ENCODE measurements at places on chromosomes 4 and X.

DNA sequence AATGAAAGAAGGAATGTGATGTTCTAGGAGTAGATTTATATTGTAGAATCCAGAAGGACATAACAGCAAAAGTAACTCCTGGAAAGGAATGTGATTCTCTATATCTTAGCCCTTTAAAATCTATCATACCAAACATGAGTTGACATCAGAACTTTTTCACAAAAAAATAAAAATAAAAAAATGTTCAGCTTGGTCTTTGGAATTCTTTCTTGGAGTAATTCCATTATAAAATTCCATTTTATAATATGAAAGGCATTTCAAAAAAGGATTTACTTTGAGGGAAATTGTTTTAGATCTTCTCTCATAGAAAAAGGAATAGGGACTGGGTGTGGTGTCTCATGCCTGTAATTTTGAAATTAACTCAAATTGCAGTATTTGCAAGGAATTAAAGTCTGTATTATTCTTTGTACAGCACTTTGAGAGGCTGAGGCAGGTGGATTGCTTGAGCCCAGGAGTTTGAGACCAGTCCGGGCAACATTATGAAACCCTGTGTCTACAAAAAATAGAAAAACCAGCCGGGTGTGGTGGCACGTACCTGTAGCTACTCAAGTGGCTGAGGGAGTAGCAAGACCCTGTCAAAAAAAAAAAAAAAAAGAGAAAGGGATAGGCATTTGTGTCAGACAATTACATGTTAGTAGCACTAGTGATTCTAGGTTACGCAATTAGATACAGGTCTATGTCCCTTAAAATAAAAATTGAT, 134.9 kb downstream of the SLC4A4 start:
- DNase-seq, result no peak

- DNase-seq, result peak; percentile 23
Measured at GRCh38 chr4:22515888-22516541, at the start of gene ADGRA3. Gene ADGRA3, minus strand, starts transcription at chr4:22516066. Its CDS starts 282 bp downstream, at chr4:22515784.

DNA sequence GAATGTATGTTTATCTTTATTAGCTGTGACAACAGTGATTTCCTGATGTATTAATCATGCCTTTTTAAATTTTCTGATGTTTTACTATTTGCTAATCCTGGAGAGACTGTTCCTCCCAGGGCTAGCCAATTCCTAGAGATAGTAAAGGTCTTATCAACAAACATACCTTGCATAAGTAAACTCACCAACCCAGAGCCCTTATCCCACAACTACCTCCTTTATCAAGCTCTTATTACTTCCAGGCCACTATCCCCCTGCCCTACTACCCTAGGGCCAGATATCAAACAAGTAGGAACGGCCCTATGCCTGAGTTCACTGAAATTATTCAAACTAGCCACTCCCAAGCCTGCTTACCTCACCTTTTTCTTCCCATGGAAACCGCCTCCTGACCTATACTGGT, 58.2 kb upstream of the NPNT start:
- DNase-seq, result no peak

DNA sequence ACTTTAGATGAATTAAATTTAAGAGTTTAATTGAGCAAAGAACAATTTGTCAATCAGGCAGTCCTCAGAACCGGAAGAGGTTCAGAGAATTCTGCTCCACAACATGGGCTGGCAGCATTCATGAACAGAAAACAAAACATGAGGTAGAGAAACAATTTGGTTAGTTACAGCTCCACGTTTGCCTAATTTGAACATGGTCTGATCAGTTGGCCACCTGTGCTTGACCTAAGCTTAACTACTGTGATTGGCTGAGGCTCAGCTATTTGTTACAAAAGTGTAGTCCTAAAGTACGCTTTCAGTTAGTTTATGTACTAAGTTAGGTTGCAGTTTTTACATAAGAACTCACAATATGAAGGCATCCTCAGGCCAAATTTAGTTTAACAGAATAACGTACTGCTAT, 258.6 kb downstream of the ADAM29 start:
- no peak for DNase-seq

- no peak for DNase-seq
Measured at GRCh38 chr4:39970671-39971640, 6.8 kb downstream of the PDS5A start.

DNA sequence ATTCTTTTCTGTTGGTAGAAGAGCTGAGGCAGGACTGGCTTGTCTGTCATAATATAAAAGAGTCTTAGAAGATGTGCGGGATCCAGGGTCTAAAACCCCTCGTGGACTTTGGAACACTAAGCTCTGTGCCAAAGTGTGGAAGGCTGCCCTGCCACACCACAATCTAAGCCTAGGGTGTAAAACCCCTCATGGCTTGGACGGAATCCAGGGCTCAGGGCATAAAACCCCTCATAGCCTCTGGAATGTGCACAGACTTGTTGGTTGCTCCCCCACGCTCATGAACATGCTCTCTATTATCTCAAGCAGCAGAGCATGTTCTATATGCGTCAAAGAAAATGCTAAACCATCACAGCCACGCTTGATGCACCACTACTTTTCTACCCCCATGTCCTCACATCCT, 483.6 kb downstream of the GABRG1 start:
- DNase-seq, result no peak

DNA sequence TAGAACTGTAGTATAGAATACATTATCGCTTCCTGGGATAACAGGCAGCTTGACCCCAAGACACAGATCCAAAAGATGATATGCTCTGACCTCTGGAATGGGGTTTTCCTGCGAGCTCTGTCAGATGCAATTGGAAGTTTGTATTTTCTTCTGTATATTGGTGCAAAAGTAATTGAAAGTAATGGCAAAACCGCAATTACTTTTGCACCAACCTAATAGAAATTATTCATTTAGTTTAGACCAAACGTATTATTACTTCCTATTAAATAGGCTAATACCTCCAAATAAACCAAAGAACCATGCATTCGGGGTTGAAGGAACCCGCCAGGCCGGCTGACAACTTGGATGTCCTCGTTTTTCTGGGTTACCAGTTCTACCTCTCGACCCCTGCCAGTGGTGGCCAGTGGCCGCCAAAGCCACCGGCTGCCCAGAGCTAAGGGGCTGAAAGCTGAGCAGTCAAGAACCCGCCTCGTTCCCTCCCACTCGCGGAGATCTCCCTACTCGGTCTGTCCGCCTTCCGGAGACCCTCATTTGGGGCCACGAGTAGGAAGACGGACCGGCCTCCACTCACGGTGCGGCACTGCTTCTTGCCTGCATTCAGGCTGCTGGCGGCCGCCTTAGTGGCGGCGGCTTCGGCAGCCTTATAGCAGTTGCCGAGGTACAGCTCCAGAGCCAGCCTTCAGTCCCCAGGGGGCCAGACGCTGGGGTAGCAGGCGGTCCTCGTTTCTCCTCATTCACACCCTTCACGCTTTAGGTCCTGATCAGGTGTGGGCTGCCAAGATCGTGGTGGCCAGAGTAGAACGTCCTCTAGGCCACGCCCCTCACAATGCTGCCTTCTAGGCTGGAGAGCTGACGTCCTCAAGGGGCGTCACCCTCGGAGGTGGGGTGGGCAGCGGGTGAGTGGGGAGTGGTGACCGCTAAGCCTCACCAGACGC, 121.9 kb downstream of the RBMX2 start:
- DNase-seq, result no peak

DNA sequence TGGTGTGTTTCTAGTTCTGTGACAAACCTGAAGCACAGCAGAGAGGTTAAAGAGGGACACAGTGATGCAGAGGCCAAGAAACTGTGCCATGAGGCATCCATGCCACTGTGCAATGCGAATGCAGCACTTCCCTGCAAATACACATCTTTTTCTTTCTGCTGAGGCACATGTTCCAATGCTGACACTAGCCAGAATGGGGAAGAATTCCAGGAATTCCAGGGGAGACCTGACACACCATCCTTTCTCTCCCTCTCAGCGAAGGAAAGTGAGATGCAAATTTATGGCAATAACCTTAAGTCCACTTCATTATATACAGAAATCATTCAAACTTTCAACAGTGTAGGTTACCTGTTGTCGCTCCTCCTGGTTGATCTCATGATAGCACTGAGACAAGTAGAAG, 204.8 kb downstream of the LDB2 start:
- no peak for DNase-seq

DNA sequence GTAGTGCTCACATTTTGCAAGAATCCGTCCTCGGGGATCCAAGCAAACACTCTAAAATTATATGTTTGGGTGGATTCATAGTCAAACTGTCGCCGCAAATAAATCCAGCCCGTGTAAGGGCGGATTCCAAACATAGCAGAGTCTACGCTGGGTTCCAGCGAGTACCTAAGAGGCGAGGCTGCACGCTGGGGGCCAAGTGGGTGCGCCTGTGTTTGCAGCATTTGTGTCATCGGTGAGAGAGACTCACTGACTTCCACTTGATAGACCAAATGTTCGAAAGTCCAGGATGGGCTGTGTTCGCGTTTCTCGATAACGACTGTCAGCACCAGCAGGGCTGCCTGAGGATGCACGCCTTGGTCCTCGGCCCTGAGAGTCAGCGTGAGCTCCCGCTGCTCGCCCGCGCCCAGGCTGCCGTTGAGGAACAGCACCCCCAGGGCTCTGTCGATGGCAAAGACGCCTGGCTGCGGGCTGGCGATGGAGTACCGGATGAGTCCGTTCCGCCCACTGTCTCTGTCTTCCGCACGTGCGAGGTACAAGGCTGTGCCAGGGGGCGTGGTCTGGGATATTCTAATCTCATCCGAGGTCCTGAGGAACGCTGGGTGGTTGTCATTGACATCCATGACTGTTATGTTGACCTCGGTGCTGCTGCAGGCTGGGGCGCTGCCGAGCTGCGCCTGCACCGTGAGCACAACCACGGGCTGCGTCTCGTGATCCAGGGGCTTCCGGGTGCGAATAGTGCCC, 158.7 kb downstream of the DCHS2 start:
- DNase-seq, result no peak

DNA sequence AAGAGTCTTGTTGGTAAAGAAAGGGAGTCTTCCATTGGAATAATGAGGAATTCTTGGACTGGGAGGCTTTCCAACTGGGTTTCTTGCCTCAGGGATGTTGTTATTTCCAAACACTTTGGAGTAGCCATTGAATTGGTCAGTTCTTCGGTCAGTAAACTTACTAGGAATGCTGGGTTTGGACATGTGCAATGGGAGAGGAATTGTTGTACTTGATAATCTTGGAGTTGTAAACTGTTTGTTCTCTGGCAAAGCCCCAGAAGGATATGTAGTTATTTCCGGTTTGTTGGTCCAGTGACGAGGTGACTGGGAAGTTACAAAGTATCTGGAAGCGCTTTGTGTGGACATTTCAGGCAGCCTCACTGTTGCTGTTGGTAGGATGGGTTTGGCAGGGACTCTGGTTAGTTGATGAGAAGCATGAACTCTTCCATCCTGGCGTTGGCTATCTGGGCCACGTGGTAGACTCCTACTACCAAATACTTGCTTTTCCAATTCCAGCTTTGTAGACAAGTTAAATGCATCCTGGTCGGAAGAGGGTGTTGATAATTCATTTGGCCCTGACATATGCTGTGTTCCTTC, 25.9 kb downstream of the MXRA5 start:
- no peak for DNase-seq

DNA sequence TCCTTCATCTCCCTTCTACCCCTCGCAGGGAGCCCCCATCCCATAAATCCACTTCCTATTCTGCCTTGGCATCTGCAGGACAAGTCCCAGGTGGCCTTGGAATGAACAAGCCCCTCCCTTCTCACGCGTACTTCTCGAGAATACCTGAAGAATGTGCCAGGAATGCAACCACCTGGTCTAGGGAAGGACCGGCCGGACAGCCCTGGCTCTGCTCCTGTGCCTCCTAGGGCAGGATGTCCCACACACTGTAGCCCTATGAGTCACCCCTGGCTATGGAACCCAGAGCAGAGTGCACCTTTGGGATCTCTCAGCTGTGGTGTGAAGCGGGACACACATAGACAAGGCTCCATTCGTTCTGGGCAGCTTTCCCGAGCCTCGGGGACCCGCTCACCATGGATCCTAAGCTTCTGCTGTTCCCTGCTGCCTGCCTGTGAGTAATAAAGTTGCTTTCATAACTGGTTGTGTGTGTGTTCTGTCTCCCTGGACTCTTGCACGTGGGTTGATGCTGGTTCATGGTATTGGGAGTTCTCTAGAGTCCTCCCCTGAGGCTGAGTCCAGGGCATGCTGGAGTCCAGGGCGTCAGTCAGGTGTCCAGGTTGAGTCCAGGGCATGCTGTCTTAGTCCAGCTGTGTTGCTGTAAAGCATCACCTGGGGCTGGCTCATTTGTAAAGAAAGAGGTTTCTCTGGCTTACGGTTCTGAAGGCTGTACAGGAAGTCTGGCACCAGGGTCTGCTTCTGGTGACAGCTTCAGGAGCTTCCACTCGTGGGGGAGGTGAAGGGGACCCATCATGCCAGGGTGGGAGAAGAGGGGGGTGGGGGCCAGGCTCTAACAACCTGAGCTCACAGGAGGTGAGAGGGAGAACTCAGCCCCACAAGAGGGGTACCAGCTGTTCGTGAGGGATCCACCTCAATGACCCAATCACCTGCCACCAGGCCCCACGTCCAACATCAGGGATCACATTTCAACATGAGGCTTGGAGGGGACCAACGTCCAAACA, 7.4 kb upstream of the PDE6B start:
- no peak for DNase-seq

DNA sequence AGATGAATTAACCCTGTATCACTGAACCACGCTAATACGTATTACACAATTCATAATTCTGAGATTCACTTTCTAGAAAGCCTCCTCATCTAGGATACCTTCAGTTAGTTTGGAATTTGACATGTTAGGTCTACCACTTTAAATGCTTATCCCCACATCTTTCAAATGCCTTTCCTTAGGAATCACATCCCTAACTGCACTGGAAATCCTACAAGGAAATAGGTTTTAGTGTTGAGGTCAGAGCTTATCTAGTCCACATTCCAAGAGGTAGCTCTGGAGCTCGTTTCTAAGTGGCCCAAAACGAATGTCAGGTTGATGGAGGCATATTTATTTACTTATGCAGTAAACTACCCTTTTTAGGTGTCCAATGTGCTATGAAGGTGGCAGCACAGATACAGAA, 18.0 kb downstream of the PDHA1 start:
- DNase-seq, result no peak

- DNase-seq, result no peak
Measured at GRCh38 chrX:113260474-113260873, 419.8 kb upstream of the AMOT start.

DNA sequence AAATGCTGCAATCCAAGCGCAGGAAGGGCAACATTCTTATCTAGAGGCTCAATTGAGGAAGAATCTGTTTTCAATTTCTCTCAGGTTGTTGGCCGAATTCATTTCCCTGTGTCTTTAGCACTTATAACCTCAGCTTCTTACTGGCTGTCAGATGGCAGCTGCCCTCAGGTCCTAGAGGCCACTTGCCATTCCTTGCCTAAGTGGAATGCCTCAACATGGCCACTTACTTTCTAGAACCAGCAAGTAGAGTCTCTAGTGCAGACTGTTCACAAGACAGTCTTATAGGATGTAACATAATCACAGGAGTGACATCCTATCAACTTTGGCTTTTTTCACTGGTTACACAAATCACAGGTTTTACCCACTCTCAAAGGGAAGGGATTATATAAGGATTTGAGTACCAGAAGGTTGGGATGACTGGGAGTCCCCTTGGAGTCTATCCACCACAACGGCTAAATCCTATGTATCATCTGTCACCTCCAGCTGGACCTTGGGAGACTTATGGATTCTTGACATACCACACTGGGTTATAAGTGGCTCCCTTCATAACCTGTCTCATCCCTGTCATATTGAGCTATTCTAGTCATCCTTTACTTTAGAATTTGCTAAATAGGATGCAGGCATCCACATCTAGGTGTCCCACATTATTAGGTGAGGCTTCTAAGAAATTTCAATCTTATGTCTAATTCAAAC, 297.9 kb upstream of the CTSO start:
- no peak for DNase-seq

- peak; percentile 96 for DNase-seq
Measured at GRCh38 chr4:15695240-15695699, 7.6 kb upstream of the BST1 start.

- no peak for DNase-seq
Measured at GRCh38 chr4:13981499-13981898, 354.0 kb upstream of the BOD1L1 start.

Data from kidney capillary endothelial cell (primary cell).